Suppressor macrophage (primary cell): ENCODE measurements at places on chromosomes 12 and 14.

DNA sequence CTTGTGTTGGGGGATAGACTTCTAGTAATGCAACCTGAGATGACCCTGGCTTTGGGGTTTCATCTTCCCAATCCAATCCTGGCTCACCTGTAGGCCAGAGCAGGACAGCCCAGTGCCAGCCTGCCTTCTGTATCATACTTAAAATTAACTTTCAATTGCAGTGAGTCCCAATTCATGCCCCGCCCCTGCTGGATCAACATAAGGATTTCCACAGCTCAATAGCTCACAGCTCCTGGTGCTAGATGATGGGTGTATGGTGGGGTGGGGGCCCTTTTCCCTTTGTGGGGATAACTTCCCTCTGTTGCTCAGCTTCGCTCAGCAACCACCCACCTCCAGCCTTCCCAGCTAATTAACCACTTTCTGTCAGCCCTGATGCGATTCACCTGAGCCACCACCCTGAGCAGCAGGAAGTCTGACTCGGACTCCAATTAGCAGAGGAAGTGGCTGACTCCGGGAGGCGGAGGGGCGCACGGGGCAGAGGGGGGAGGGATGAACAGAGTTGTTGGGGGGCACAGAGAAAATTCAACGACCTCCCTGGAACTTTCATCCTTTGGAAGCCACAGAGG lies 24.3 kb upstream of the CHGA start:
- DNase-seq: no peak

- DNase-seq: no peak
Observed at GRCh38 chr12:97801471-97802059, 339.0 kb downstream of the RMST start.

- DNase-seq: no peak
Observed at GRCh38 chr14:84351646-84352045, 1178.3 kb upstream of the FLRT2 start.

DNA sequence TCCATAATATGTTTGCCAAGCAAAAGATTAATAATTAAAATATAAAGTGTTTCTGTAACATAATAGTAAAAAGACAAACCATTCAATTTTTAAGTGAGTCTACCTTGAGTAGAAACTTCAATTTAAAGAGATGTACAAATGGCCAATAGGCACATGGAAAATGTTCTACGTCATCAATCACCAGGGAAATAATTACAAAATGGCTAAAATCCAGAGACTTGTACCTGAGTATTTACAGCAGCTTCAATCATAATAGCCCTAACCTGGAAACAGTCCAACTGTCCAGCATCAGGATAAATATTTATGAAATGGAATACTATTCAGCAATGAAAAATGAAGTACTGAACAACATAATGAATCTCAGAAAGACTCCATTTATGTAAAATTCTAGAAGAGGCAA lies 95.5 kb upstream of the FAR2 start:
- DNase-seq: no peak

GRCh38 chr14:92934196-92935085 lies 11.5 kb downstream of the CHGA start:
- no peak for DNase-seq

GRCh38 chr14:54189333-54189732 lies 207.5 kb upstream of the CDKN3 start:
- no peak for DNase-seq

DNA sequence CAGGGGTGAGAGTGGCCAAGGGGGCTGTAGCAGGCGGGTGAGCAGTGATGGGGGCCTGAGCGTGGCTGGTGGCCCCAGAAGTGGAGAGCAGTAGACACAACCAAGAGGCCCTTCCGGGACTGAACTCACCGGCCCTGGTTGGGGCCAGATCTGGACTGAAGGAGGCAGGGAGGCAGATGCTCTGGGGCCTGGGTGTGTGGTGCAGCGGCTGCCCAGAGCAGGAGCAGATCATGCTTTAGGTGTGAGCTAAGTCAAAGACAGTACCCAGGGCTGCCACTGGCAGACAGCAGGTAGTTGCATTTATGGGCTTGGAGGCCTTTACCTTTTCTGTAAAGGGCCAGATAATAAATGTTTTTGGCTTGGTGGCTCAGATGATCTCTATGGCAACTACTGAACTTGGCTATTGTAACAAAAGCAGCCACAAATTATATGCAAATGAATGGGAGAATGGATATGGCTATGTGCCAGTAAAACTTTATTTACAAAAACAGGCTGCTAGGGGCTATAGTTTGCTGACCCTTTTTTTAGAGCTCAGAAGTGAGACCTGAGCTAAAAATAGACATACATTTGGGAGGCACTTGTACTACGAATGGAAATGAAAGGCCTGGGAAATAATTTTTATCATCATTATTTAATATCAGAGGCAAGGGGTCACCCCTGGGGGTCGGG lies 25.6 kb downstream of the SETD1B start:
- DNase-seq: no peak

GRCh38 chr12:52178984-52179383 lies 12.8 kb downstream of the KRT80 start:
- DNase-seq: no peak

GRCh38 chr12:42704340-42704739 lies 114.8 kb upstream of the PRICKLE1 start:
- DNase-seq: no peak

DNA sequence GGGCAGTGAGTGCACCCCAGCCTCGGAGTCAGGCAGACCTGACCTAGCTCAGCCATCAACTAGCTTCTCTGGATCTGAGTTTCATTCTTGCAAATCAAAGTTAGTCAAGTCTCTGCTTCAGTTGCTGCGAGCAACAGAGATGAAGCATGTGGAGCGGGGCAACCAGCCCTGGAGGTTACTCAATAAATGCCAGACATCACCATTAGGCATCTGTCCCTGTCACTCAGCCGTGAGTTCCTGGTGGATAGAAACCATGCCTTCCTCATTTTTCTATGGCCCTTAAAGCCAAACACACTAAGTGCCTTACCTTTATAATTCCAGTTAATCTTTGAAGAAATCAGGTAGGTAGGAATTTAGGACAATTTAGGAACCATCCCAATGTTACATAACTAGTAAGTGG lies 19.3 kb downstream of the RFX4 start:
- no peak for DNase-seq

DNA sequence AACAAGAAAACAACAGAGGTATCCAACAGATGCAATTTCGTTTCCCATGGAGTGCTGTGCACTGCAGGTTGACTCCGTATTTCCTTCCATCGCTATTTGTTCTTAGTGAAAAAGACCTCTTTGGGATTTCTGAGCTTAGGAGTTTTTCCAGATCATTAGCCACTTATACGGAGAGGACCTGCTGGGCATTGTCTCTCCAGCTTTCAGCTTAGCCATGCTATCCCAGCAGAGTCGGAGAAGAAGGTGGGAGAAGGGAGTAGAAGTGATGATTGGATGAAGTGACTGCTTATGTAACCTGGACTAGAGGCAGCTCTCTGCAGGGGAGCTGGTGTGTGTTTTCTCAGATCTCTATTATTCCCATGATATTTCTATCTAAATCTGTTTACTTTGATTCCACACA lies 737.7 kb downstream of the DIO2 start:
- no peak for DNase-seq

DNA sequence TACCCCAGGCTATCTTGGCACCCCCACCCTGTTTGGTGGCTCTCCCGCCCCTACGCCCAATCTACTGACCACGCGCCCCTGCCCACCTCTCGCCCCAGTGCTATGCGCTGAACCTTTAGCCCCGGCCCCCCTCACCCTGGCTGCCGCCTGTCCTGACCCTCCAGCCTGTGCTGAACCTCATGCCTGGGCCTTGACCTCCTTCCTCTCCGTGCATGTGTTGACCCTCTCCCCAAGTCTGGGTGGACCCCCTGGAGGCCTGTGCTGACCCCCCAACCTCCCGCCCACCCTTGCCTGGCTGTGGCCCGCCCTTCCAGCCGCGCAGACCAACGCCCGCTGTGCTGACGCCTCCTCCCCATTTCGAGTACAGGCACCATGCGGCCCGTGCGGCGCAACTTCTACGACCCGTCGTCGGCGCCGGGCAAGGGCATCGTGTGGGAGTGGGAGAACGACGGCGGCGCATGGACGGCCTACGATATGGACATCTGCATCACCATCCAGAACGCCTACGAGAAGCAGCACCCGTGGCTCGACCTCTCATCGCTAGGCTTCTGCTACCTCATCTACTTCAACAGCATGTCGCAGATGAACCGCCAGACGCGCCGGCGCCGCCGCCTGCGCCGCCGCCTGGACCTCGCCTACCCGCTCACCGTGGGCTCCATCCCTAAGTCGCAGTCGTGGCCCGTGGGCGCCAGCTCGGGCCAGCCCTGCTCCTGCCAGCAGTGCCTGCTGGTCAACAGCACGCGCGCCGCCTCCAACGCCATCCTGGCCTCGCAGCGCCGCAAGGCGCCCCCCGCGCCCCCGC lies 20.7 kb downstream of the DTX1 start:
- peak; percentile 36 for DNase-seq

DNA sequence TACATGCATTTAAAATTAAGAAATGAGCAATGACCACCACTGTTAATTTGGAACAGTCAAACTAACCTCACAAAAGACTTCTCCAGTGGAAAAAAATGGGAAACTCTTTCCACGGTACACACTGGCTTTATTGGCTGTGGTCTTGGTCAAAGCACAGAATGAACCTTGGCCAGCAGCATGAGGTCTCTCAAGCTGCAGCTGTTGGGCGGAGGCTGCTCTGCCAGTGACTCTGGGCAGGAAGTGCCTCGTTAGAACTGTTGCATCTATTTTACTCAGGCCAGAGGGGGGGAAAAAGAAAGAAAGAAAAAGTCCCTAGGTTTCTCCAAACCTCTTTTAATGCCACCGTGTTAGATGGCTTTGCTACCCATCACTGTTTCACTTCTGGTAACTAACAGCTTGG lies 279.8 kb upstream of the DIO2 start:
- DNase-seq: no peak

- DNase-seq: peak; percentile 88
Observed at GRCh38 chr14:68795597-68796417, 2.9 kb upstream of the ZFP36L1 start.

GRCh38 chr14:55245657-55246268 lies 25.5 kb upstream of the FBXO34 start:
- DNase-seq: peak; percentile 8

DNA sequence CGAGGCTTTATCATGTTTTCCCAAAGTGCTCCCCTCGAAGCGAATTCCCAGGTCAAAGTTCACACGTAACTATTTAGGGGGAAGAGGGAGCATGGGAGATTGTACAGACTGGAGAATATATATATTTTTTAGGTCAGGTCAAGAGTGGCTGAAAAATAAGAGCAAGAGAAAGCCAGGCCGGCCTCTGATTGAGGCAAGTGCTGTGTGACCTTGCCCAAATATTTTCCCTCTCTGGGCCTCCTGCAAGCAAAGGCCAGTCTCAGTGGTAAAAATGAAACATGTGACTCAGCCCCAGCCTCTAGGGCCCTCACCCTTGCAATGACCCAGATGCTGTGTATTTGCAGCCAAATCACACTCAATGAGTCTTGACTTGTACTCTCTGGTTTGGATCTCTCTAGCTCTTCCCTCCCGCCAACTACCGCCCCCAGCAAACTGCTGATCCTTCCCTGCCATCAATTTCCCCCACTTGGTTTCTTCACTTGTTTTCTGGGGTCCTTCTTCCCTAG lies 34.1 kb downstream of the SMUG1 start:
- DNase-seq: no peak
